ENCODE measurements at places on chromosomes 6 and 20.
A peak's percentile ranks its signal among the peaks of the same experiment; 100 is the strongest.

GRCh38 chr6:134739299-134740026 is 210.4 kb downstream of the ALDH8A1 start:
- DNase-seq = no peak

DNA sequence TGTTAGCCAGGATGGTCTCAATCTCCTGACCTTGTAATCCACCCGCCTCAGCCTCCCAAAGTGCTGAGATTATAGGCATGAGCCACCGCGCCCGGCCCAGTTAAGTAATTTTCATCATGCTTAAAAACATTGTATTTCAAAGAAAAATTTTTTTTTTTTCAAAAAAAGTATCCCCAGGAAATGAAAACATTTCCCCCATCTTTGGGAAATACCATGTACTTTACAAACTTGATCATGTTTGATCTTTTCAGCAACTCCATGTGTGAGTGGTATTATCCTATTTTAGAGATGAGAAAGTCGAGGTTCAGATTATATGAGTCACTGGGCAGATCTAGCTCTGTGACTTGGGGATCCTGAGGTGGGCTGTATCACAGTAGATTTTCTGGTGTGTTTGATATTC is 11.8 kb downstream of the CHMP4B start:
- no peak for DNase-seq

GRCh38 chr20:51906049-51906448 is 103.7 kb upstream of the SALL4 start:
- DNase-seq = no peak

- DNase-seq = peak; percentile 78
Observed at GRCh38 chr20:33209789-33210188, 7.4 kb upstream of the BPIFA3 start.

DNA sequence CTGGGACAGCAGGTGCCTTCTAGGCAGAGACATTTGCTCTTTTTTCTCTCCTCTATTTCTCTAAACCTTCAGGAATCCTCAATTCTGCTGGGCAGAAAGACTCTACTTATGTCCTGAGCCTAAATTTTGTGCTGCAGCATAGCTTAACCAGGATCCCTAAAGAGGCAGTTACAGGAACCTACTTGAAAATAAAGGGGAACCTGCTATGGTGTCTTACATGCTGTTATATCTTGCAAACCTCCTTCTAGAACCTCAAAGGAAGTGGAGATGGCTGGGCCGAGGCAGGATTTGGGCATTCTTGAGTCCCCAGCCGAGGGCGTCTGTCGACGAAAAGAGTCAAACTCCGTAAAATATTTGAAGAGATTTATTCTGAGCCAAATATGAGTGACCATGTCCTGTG is 17.1 kb upstream of the GMNN start:
- no peak for DNase-seq

GRCh38 chr6:17417817-17418216 is 24.4 kb downstream of the CAP2 start:
- DNase-seq = no peak

- DNase-seq = no peak
Observed at GRCh38 chr6:112036088-112036637, 17.7 kb upstream of the CCN6 start.

GRCh38 chr6:168024951-168025510 is 27.6 kb downstream of the KIF25 start:
- no peak for DNase-seq

- DNase-seq = no peak
Observed at GRCh38 chr6:68059261-68059660, 575.8 kb upstream of the ADGRB3 start.

DNA sequence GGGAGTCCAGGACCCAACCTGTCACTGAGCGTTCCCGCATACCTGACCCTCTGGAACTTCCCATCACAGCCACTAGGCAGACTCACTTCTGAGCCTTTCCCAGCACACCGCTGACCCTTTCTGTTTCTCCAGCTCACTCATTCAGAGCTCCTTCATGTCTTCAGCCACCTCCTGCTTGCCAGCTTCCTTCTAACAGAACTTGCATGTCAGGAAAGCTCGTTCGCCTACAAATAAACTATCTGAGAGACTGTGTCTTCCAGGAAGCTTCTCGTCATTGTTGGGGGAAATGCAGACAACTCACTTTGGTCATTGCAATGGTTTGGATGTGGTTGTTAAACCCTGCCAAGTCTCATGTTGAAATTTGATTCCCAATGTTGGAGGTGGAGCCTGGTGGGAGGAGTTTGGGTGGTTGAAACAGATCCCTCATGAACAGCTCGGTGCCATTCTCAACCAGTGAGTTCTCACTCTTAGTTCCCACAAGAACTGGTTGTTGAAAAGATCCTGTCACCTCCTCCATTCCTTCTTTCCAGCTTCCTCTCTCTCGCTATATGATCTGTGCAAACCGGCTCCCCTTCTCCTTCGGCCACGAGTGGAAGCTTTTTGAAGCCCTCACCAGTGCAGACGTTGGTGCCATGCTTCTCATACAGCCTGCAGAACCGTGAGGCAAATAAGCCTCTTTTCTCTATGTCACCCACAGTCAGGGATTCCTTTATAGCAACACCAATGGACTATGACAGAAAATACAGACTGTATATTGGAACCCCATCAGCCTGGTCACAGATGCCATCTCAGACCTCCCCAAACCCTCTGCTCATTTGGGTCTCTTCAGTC is 1.4 kb upstream of the MUC21 start:
- peak; percentile 64 for DNase-seq

GRCh38 chr6:21244897-21245470 is 348.6 kb upstream of the SOX4 start:
- no peak for DNase-seq

GRCh38 chr6:145241039-145241438 is 494.3 kb downstream of the EPM2A start:
- no peak for DNase-seq

DNA sequence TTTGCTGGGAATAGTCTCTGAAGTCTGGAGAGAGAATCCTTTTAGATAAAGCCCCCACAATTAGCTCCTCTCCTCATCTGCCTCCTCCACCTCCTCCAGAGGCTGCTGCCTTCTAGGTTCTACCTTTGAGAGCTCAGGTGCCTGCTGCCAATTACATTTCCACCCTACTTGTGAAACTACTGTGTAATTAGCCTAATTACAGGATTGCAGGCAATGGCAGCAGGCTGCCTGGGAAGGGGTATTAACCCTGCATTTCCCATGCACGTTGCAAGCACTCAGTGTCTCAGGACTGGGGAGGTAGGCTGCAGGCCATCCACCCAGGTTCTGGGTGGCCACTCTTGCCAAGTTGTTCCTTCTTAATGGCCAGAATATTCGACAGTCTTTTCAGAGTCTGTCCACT is 215.6 kb upstream of the ZNF217 start:
- no peak for DNase-seq

DNA sequence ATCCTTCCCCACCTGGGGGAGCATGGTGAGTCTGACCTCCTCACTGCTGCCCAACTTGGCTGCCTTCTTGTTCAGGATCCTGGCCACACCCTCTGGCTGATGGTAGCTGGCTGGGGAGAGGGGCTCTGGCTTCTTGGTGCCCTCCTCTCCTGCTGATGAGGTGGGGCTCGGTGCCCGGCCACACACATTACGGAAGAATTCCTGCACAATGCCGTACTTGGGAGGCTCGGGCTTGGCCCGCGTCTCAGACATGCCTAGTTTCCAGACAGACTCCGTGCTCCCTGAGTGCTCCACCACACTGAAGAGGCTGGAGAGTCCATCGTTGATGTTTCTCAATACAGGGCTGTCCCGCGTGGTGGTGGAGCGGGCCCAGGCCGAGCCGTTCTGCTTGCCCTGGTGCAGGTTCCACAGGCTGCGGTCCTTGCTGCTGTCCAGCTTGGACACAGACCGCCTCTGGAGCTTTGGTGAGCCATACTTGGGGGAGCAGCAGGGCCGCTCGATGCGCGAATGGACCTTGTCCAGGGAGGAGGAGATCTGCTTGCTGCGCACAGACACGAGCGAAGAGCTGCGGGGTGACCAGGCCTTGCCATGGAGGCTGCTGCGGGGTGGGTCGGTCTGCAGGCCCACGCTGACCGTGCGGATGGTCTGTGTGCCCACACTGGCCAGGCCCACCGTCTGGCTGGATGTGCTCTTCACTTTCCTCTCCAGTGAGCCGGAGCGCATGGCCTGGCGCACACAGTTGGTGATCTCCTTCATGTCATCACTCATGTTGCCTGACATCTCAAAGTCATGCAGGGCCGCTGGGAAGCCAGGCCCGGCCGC is 19.9 kb upstream of the DSN1 start:
- DNase-seq = no peak

- DNase-seq = no peak
Observed at GRCh38 chr20:8895472-8895871, 173.4 kb upstream of the PLCB4 start.

- DNase-seq = no peak
Observed at GRCh38 chr6:55100686-55101085, 73.6 kb upstream of the HCRTR2 start.

DNA sequence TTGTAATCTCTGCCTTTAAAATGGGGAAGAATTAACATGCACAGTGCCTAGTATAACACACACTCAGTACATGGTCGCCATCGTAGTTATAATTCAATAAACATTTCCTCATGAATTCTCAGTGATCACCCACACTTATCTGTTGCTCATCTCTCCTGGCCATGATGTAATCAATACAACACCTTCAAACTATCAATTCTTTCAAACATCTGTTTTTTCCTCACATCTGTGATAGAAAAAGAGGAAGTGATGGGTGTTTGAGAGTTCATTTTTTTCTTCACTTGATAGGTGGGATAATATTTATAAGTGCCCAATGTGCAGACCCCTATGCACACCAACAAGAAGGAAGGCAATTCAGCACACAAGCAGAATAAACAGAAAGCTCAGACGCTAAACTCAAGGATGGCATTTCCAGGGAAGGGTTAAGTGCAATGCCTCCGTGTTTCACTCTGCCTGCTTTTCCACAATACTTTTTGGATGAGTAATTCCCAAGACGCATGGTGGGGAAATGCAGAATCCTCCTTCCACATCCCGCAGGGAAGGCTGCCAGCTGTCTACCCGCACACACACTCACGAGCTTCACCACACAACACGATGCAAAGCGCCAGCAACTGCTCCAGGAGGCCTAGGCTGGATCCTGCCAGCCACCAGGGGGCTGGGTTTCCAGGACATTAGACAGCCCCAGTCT is 100.3 kb downstream of the GMPR start:
- peak; percentile 50 for DNase-seq

DNA sequence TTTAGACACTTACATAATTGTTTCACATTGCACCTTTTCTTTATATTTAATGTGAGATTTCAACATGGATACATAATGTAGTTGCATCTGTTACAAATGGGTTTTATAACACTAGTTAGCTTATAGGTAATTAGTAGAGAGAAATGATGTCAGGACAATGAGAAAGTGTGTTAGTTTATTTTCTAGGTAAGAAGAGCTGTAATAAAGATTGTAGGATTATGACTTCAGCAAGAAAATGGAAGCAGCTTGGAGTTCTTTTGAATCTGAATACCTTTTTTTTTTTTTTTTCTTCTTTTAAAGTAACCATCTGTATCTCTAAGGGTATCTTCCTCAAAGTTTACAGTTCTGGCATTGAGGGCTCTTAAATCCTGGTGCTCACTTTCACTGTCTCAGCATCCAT is 35.3 kb downstream of the CD2AP start:
- no peak for DNase-seq

GRCh38 chr6:42751055-42751454 is 5.2 kb upstream of the TBCC start:
- no peak for DNase-seq

GRCh38 chr6:138428944-138429598 is 25.0 kb downstream of the HEBP2 start:
- DNase-seq = peak; percentile 58
